Osteocyte (in vitro differentiated cells): ENCODE measurements at places on chromosomes 4 and X.
A peak's percentile ranks its signal among the peaks of the same experiment; 100 is the strongest.

DNA sequence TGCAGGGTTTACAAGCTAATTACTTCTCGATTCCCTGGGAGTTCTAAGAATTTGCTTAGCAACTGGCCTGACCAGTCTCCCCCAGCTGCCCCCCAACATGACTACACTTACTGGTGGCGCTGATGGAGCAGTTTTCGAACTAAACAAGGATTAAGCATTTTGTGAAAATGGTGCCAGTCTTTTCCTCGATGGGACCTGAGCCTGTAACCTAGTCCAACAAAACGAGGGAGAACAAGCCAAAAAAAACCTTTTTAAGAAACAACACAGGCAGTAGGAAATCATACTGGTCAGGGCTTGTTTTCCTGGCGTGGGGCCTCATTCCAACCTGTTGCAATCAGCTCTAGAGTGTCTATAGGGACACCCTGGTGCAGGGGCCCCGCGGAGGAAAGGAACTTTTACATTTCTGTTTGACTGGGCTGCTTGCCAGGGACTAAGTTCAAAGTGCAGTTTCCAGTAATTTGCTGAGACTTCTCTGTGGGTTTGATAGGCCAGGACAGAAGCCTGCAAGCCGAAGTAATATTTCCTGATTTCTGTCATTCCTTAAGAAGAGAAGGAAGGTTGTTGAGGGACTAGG lies 158.7 kb downstream of the SPRY1 start:
- peak; percentile 94 for DNase-seq

DNA sequence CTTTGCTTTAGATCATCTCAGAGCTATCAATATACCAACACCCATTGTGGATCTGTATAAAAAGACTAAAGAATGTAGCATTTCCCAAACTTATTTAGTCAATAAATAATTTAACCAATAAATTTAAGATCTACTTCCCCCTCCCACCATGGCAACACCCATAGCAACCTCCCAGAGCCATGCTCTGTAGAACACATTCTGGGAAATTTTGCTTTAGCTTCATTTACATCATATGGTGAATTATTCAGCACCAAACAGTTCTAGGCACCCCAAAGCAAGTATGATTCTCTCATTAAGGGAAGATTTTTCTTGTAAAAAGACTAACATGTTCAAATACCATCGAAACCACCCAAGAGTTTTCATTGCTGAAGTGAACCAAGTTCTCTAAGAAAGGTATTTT lies 80.5 kb upstream of the GPR34 start:
- no peak for DNase-seq

GRCh38 chrX:50648156-50648555 lies 165.8 kb downstream of the SHROOM4 start:
- no peak for DNase-seq

DNA sequence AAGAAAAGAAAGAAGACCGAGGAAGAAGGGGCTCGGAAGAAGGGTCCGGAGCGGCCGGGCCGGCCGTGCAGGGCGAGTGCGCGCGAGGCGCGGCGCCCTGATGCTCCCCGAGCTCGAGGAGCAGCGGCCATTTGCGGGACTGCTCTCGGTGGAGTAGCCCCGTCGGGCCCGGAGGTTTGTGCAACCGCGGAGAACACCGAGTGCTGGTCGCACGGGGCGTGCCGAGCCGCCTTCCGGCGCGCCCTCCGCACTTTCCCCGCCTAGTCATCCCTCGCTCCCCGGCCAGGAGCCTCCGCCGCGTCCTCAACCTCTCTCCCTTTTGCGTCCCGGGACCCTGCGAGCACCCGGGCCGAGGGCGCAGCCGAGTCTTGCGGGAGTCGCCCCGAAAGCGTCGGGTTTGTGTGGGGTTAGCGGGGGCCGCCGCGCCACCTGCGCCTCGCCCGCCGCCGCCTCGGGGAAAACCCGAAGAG lies 127.4 kb downstream of the LAS1L start:
- DNase-seq, result no peak

DNA sequence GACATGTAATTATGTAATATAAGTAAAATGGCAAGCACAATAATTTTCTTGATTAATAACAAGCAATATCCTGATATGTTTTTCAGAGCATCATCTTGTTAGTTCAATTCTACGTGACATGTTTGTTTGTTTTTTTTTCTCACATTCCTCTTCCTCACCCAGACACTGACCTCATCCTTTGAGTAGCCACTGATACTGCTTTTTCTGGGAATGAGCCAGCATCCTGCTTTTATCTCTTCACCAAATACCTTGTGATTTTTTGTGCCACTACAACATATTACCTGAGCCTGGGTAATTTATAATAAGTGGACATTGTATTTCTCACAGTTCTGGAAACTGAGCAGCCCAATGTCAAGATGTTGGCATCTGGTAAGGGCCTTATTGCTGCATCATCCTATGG lies 484.0 kb downstream of the NAF1 start:
- DNase-seq, result no peak

- no peak for DNase-seq
Measured at GRCh38 chr4:103018391-103019307, 856 bp downstream of the SLC9B1 start.

DNA sequence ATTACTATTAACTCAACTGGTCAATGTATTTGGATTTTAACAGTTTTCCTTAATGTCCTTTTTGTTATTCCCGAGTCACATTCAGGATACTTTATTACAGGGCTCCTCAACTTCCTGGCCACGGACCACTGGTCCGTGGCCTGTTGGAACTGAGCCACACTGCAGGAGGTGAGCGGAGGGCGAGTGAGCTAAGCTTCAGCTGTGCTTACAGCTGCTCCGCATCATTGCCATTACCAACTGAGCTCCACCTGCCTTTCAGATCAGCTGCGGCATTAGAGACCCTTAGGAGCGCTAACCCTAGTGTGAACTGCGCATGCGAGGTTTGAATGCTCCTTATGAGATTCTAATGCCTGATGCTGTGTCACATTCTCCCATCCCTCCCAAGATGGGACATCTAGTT lies 591.7 kb downstream of the CCSER1 start:
- DNase-seq, result no peak

DNA sequence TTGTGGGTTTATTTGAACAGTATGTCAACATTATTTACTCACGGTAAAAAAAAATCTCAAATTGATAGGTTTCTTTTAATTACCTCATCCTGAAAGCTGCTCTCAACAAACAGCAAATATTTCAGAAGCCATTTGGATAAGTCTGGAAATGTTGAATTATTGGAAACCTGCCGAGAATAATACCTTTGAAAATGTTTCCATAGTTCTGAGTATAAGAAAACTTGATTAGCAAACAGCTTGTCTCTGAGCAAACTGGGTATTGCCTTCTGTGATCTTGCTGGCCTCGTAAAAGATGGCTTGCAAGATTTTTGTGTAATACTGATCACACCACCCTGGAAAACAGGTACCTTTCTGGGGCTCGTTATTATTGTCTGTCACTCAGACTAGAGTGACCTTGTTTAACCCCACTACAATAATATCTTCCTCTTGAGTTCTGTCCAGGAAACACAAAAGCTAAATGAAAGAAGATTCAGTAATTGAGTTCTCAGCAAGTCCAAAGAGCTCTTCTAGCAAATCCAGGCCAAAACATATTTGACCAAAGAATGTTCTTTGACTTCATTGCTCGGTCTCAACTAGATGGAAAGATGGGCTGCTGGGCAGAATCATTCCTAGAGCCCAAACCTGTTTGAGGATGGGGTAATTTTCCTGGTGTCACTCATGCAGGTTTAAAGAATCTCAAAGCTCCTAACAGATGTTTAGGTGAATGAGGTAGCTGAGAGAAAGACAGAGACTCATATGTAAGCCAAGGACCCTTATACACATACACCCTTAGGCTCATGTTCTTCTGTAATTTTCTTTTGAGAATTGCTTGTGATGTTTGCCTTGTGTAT lies 255.6 kb upstream of the JADE1 start:
- DNase-seq, result no peak

GRCh38 chr4:140019619-140020347 lies 134.2 kb downstream of the MAML3 start:
- DNase-seq, result no peak

GRCh38 chrX:4397471-4397870 lies 684.0 kb upstream of the PRKX start:
- DNase-seq, result no peak

DNA sequence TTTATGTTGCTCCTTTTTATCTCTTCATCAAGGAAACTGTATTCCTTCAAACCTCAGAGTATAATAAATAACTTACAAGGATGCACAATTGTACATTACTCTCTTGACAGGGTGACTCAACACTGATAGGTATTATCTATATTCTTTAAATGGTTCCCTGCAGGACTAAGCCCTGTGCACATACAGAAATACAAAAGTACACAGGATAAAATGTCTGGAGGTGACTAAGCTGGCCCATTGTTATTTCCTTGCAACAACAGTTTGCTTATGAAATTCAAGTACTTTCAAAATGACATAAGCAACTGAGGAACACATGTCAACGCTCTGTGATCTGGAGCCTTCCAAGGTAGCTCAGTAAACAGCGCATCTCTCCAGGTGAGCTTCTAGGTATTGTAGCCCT lies 83.8 kb upstream of the RPL34 start:
- DNase-seq, result no peak

DNA sequence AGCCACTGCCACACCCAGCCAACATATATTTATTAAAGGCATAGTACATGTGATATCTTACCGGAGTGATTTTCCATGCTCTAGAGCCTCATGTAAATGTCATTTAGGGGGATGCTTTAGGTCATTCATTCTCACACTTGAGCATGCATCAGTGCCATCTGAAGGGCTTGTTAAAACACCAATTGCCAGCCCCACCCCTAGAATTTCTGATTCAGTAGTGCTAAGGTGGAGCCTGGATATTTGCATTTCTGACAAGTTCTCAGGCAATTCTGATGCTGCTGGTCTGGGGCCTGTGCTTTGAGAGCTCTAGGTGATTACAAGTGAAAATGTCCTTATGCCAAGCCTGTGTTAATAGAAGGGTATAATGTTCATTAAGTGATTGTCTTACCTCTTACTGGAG lies 107.7 kb downstream of the PHEX start:
- DNase-seq, result no peak

- DNase-seq, result no peak
Measured at GRCh38 chr4:87865960-87866598, 33.3 kb downstream of the MEPE start.

DNA sequence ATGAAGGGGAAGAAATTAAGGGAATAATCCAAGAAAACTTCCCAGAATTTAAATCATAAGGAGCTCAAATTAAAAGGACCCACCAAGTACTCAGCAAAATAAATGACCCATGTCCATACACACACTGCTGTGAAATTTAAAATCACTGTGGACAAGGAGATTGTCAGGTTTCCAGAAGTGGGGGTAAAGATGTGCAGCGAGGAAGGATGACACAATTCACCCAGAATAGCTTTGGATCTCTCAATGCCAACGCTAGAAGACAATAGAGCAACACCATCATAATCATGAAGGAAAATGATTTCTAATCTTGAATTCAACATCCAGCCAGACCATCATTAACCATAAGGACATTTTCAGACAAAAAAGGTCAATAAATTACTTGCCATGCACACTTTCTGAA lies 65.7 kb downstream of the CASK start:
- DNase-seq, result no peak

DNA sequence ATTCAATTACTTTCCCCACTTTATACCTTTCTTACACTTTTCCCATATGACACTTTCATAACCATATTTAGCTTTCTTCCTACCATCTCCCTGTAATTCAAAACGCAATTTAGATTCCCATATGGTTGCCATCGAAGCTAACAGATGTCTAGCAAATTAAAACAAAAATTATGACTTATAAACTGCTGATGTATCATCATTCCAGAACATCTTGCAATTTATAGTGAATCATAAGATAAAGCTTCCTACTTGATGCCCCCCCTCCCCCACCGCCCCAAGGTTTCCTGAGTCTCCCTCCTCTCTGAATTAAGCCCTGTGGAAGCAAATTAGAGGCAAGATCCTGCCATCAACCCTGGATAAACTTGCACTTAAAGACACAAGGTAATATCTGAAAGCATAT lies 5.4 kb downstream of the TSPAN5 start:
- DNase-seq, result no peak

GRCh38 chr4:99759988-99760387 lies 56.6 kb upstream of the DAPP1 start:
- DNase-seq, result no peak

DNA sequence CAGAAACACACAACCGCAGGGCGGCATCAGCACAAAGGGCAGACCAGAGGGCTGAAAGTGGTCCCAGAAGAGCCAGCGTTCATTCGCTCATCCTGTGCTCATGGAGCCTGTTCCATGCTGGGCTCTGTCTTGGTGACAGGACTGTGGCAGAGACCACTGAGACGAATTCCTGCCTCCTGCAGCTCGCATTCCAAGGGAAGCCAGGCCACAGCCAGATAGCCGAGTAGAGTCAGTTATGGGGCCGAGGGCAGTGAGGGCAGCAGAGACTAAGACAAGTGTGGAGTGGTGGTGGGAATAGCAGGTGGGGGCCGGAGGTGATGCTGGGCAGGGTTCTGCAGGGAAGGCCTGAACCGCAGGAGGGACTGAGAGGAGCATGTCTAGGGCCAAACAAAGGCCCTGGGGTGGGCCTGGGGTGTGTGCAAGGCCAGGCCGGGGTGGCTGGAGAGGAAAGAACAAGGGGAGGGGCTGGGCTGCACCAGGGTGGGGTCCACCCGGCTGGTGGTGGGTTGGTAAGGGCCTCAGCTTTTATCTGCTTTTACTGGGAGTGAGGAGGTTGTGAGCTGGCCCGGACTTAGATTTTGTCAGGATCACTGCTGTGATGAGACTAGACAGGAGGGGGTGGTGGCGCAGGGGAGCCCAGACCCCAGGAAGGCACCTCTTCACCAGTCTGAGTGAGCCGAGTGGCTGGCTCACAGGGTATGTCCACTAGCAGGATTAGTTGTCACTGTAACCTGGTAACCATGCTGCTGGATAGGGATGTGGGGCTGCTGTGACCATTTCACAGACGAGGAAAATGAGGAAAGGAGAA lies 6.3 kb downstream of the PSAPL1 start:
- peak; percentile 73 for DNase-seq

DNA sequence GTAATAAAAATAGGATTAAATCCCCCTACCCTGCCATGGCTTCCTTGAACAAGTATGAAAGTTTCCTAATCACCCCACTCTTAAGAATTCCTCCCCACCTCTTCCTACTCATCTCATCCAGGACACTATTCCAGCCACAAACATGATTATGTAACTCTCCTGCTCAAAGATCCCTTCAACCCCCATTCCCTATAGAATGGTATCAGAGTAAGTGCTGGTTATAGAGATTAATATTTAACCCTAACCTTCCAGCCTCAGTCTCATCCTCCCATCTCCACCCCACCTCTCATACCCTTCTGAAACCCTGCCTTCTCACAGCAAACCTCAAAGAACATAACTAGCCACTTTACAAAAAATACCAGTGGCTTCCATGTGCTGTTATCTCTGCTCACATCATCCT lies 155.1 kb downstream of the PPP3CA start:
- DNase-seq, result no peak

- DNase-seq, result no peak
Measured at GRCh38 chrX:114462266-114462665, 121.6 kb upstream of the HTR2C start.

- DNase-seq, result no peak
Measured at GRCh38 chrX:154661170-154661569, 7.8 kb upstream of the CTAG2 start.

DNA sequence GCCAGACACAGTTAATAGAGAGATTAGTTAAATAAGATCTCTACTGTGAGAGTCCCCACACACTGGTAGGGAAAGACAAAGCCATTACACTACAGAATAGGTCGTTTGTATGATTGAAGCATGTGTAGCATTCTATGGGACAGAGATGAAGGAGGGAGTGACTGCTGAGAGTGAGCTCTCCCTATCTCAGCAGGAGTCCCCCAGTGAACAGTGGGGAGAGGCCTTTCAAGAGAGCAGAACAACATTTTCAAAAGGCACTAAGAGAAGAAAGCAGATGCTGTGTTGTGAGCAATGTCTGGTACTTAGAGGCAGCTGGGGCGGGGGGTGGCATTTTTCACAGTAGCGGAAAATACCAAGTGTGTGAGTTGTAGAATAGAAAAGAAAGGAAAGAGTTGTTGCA lies 413.6 kb downstream of the AFF2 start:
- no peak for DNase-seq
